Activated CD4-positive, alpha-beta T cell treated with anti-CD3 and anti-CD28 coated beads, Interleukin-2, Interleukin-6, amounts not matched to agents 100 ng/mL and 50 ng/mL, durations not matched to agents 16 hours and 8 hours (primary cell): ENCODE measurements at places on chromosomes 12 and 14.

GRCh38 chr12:26651566-26652188, 181.3 kb downstream of the ITPR2 start:
- DNase-seq, result peak; percentile 73

GRCh38 chr14:26382901-26383685, 214.7 kb downstream of the NOVA1 start:
- no peak for DNase-seq

GRCh38 chr14:60222820-60223219, 26.2 kb upstream of the PPM1A start:
- DNase-seq, result no peak

- no peak for DNase-seq
Measured at GRCh38 chr12:85669911-85670310, 166.3 kb downstream of the RASSF9 start.

GRCh38 chr14:55701638-55702037, 121.6 kb downstream of the KTN1 start:
- no peak for DNase-seq

GRCh38 chr14:103886304-103887169, 39.2 kb upstream of the PPP1R13B start:
- no peak for DNase-seq

DNA sequence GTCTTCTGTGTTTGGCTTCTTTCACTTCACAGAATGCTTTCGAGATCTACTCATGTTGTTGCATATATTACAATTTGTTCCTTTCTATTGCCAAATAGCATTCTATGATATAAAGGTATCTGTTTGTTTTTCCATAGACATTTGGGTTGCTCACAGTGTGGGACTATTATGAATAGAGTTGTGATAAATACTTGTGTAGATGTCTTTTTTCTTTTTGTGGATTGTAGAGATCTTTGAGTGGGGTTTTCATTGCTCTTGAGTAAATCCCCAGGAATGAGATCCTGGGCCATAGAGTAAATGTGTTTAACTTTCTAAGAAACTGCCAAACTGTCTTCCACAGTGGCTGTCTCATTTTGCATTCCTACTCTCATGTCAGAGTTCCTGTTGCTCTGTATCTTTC, 24.9 kb upstream of the CEBPE start:
- DNase-seq, result no peak

GRCh38 chr12:41700940-41701339, 443.7 kb downstream of the GXYLT1 start:
- no peak for DNase-seq

DNA sequence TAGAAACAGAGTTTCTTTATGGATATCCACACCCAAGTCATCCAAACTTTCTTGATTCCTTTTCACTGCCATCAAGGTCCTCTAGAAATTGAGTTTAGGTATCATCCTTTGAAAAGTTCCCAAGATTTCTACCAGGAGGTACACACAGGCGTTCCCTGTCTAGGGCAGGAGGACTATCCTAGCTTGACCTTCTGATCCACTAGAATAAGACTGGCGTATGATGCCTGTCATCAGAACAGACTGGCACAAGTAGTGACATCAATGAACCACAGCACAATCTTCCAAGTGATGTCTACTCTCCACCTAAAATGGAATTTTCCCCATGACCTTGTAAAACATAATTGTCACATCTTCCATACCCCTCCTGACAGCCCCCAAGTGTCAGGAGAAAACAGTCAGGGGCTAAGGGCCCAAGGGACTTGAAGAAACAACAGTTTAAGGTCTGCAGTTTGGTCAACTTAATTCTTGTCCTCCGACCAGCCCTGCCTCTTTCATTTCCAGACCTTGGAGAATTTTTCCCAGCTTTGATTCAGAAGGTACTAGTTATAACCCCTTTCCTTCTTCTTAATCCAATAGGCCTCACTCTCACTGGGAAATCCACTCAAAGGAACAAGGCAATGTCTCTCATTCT, 100.7 kb upstream of the FKBP4 start:
- no peak for DNase-seq

GRCh38 chr12:112191840-112192321, 66.5 kb downstream of the TRAFD1 start:
- DNase-seq, result no peak

DNA sequence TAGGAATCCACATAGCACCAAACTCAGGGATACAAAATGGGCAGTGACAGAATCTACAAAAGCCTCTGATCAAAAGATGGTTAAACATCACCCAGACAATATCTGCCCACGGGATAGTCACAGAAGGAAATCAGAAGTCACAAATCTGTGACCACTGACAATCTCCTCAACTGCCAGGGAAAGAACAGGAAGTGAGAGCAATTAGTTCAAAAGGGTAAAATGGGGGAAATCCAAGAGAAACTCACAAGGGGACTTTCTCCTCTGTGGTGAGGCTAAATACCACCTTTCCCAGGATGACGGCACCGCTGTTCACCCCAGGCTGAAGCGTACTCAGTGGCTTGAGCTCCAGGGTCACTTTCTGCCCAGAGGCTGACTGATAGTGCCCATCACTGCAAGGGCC, 10.7 kb downstream of the TTC5 start:
- DNase-seq, result peak; percentile 13

DNA sequence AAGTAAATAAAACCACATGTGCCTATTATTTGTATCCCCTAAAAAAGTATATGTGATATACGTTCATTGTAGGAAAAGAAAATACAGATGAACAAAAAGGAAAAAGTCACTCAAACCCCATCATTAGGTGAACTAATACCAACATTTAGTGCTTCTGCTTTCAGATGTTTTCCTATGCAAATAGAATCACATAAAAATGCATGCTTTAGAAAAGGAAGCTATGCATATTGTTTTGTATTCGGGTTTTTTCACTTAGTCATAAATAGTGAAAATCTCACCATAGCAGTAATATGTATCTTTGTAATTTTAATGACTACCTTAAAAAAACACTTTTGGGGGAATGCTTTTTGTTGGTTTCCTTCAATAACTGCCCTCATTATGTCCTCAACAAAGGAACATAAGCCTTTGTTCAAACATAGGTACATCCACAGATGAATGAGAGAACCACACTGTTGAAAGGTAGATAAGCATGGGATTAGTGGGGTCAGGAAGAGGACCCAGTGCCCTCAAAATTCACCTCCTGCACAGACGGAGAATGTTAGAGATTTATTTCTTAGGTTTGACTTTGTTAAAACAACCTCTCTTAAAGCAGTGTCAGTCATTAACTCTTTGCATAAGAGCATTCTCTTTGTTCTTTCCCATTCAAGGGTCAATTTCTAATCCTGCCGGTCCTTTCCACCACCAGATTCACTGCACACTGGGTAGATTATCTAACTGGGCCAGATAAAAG, 6.5 kb downstream of the AMDHD1 start:
- no peak for DNase-seq

- no peak for DNase-seq
Measured at GRCh38 chr14:24254630-24255392, 8.2 kb downstream of the TGM1 start.

DNA sequence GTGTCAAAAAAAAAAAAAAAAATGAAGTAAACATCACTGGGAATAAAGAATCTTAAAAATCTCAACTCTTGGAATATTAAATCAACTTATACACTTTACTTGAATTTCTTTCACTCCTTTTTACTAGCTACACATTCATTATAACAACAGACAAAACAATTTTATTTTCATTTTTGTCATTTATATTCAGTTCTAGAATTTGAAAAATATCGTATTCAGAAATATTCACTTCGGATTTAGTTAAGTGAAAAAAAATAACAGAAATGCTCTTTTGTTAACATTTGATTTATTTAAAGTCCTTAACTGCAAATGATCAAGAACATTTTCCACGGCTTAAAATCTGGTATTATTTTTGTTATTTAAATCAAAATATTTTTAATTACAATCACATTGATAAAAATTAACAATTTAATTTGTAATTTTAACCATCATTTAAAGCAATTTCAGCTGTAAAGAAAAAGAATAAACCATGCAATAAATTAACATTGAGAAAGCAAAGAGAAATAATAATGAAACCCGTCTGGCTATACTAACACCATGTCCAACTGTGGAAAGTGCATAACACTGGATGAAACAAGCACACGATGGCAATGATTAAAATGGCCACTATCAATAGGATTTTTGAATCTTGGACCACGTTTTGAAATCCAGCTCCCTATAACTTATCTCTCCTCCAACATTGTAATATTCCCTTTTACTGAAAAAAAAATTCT, 5.2 kb downstream of the FOXA1 start:
- no peak for DNase-seq

GRCh38 chr12:124392667-124393413, 97.9 kb downstream of the RFLNA start:
- no peak for DNase-seq

- no peak for DNase-seq
Measured at GRCh38 chr14:104599446-104599845, 5.1 kb downstream of the TMEM179 start.

DNA sequence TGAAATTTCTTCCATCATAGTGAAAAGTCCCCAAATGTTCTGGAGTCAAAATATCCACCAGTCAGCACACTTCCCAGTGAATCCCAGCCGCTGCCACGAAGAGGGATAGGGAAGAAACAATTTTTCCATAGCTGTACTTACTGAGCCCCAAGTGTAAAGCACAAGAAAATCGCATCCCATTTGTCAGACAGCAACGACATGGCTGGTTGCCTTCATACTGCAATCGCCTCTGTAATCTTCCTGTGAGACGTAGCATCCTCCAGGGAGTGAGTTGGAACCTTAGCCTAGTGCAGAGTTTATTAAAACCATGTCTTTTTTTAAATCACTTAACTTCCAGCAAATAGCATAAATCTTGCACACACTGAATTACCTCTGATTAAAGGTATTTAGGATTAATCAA, 56.8 kb downstream of the GNG2 start:
- DNase-seq, result no peak

DNA sequence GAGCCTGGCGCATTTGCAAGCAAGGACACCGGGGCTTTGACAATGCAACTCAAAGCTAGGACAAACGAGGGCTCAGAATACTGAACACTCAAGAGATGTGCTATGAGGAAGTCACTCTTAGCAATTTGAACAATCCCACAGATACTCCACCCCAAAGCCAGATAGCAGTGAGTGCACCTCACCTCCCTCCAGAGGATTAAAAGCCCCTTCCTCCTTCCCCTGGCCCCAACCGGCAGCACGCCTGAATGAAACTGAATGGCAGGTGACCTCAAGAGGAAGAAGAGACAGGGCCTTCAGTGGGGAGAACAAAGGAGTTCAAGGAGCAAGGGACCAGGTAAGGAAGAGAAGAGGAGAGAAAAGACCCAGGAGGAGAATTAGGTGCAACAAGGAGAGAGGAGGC, 1.9 kb upstream of the KRT78 start:
- no peak for DNase-seq

DNA sequence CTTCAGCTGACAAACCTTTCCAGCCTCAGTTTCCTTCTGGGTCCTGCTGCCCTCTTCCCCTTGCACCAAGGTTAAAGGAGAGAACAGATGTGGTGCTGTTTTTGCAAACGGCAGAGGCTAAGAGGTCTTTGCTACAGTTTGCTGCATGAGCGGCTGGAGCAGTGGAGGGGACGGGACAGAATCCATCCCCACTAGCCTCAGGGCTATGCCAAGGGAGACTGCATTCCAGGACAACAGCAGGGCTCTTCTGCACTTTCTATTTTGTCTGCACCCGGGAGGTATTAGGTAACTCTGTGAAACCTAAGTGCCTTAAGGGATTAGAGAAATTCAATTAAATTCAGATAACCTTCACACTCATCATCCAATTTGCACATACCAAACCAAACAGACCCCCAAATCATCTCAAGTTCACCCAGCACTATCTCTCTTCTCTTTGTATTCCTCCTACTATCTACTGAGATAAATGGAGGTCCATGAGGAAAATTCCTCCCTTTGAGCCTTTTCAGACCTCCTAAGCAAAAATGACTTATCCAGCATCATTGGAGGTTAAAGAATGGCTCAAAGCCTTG, 103.8 kb upstream of the VRK1 start:
- no peak for DNase-seq

GRCh38 chr14:93009471-93010129, 86.7 kb downstream of the CHGA start:
- no peak for DNase-seq

DNA sequence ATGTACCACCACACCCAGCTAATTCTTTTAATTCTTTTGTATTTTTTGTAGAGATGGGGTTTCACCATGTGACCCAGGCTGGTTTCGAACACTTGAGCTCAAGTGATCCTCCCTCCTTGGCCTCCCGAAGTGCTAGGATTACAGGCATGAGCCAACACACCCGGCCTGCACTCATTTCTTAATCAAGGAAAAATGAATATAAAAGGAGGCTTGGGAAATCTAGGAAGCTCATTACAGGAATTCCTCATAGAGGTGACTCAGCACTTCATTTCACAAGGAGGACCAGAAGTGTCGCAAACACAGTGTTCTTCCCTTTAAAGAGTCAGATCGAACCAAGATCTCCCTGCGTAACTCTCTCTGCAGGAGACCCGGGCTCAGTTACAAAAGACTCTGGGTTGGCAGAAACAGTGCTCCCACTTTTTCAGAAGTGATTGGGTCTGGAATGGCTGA, 30.3 kb downstream of the NFKBIA start:
- no peak for DNase-seq

DNA sequence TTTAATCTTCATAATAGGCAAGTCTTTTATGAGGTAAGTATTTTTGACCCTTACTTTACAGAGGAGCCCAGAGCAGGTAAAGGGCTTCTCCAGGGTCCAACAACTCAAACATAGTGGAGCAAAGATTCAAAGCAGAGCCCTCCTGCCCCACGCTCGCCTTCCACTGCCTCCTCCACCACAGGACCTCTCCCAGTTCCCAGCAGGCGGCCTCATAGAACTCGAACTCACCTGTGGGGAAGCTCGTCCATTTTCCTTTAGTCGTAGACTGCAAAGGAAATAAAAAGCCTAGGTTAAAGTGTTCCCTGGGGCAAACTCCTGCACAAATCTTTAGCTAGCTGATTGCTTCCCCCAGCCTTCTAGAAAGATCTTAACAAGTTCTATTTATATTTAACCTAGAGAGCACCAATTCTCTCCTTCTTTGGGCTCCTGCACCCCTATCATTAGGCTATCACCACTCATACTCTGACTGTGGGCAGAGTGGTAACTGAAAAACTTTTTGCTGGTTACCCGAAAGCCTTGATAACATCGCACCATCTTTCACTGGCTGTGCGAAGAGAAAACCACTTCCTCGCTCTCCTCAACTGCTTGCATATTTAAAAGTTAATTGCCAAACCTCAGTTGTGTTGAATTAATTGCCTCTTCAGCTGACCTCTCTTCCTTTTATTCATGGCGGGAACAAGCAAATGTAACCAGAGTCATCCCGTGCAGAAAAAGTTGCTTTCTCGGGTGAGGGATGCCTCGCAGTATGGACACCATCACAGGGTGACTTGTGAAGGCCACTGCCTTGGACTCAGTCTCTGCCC, 299.6 kb downstream of the DPF3 start:
- peak; percentile 85 for DNase-seq
